ENCODE measurements at places on chromosomes 2 and 18.

GRCh38 chr18:36780748-36781147 lies 48.1 kb downstream of the TPGS2 start:
- DNase-seq, result no peak

DNA sequence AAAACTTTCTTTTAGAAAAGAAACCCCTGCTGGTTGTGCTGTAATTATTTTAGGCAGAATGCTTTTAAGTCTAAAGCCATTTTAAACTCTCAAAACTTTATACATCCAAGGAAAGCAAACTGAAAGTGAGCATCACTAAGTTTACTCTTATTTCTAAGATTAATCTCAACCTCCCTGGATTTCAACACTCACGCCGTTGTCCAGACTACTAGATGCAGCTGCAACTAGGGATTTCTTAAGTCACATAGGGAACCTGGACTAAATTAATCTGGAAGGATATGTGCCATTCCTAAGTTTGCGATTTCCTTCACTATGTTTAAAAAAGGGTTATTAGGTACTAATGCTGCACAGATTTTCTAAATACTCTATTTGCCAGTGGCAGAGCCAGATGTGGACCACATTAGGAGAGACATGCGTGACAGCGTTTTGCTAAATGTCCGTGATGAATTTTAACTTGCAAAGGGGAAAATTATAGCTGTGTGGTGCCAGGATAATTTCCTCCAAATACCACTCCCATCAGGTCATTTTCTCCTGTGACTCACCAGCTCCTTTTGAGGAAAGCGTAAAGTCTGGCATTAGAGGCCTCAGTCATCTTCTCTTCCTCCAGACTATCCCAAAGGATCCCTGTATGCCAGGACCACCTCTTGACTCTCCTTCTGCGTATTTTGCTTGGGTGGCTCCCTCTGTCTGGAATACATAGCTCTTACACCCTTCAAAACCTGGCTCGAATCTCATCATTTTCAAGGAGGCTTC lies 143.7 kb downstream of the ATL2 start:
- DNase-seq, result no peak

- no peak for DNase-seq
Measured at GRCh38 chr2:213016166-213016983, 135.0 kb downstream of the IKZF2 start.

DNA sequence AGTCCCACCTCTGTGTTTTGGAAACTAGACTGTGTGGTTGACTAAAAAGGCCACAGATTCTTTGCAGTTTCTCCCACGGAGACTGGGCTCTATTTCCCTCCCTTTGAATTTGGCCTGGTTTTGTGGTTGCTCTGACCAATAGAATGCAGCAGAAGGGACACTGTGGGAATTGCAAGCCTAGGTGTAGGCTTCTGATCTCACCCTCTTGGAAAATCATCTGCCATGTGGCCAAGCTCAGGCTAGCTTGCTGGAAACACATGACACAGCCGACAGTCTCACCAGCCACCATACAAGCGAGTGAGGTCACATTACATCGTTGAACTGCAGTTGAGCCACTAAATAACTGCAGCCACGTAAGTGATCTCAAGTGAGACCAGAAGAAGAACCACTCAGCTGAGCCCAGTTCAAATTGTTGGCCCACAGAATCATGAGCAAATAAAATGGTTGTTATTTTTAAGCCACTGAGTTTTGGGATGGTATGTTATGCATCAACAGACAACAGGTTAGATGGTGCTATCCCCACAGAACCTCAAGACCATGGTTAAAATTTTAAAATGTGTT lies 319.1 kb upstream of the MEX3C start:
- no peak for DNase-seq

DNA sequence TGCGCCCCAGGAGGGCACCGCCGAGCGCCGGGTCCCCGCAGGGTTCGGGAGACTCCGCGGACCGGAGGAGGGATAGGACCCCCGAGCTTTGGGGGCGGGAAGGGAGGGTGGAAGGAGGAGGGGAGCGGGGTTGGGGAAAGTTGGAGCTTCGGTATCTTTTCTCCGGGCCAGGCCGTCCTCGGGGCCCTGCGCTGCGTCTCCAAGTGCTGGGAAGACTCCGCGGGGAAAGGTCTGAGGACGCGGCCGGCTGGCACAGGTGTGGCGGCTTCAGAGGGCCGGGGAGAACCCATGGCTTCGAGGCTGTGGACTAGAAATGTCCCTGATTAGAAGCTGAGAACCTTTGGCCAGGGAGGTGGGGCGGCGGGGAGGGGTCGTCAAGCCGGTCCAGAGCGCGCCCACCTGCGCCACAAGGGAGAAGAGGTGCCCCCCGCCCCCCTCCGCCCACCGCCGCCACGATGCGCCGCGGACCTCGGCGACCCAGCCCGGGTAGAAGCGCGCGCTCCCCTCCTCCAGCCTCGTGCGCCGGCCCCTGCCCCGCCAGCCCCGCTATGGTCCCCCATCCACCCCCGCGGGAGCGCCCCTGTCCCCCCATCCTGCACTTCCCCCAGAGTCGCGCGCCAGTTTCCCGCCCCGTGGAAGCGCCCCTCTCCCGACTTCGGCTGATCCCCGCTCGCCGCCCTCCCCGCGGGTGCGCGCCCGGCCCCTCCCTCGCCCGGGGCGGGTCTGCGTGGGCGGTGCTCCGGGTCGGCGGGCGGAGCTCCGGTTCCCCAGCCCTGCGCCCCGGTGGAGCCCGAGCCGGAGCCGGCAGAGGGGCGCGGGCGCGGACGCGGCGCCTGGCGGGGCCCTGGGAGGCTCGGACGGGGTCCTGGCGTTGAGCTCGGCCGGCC lies at the start of gene SNTG2:
Gene SNTG2 (plus strand): TSS at position 770 of the 887 bp plus-strand sequence. CDS start 148 bp downstream, outside the sequence.
- no peak for DNase-seq

DNA sequence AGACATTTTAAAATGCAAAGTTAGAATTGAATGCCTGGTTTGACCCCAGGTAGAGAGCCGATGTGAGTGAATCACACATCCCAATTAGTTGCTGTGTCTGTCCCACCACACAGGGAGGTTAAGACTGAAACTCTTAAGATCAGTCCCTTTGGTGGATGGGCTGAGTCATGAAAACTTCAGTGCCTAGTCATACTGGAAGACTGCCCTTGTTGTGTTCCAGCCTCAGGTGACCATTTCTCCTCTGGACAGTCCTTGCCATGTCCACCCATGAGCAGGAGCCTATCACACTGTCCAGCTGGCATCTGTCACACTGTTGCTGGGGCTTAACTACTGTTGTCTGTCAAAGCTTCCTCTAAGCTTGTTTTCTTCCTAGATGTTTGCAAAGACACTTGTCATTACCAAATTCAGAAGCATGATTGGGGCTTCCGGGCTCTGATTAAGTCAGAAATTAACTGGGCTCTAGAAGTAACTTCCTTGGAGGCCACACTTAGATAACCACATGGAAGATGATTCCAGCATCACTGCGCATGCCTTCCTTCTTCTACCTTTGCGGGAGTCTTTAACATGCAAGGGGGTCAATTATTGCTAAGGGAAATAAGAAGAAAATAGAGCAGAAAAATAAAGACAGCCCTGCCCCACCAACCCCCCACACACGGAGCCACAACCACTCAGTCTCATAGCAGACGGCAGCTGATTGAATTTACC lies 21.3 kb downstream of the CYRIA start:
- DNase-seq, result no peak

DNA sequence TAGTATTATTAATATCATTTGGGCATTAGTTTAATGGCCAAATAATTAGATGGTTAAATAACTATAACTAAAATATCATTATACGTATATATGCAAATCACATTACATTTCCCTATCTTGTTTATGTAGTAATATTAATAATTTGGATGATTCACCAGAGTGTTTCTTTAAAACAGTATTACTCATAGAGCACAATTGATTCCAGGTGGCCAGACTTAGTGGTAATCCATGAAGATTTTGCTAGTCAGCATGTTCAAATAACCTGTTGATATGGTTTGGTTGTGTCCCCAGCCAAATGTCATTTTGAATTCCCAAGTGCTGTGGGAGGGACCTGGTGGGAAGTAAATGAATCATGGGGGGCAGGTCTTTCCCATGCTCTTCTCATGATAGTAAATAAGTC lies 782.3 kb downstream of the LRP1B start:
- no peak for DNase-seq

GRCh38 chr2:118061135-118061955 lies 26.9 kb upstream of the INSIG2 start:
- DNase-seq, result no peak

GRCh38 chr2:219557791-219558785 lies 13.3 kb downstream of the OBSL1 start:
- DNase-seq, result no peak

DNA sequence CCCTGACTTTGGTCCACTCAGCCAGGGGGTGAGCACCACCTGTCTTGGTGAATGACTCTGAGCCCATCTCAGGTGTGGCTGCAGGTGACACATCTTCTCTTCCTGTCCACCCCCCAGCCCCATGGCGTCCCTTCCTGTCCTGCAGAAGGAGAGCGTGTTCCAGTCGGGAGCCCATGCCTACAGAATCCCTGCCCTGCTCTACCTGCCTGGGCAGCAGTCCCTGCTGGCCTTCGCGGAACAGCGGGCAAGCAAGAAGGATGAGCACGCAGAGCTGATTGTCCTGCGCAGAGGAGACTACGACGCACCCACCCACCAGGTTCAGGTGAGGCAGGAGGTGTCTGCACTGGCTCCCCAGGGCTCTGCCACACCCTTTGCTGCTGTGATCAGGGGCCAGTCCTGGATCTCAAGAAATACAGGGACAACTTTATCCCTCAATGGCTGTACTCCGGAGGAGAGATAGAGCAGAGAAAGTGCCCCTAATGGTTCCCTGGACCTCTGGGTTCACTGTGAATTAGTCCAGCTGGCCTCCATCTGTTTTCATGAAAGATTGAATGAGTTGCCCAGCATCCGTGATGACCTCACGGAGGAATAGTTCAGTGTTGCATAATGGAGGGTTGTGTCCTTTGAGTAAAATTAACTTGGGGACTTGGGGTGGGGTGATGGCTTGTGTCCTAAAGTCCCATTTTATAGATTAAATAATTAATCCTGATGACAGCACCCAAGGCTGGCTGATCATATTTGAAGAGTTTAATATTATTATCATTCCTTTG lies at the start of gene NEU2:
Gene NEU2 (plus strand): TSS at position 122 of the 770 bp plus-strand sequence. CDS start 0 bp downstream, at position 122.
- DNase-seq, result no peak

DNA sequence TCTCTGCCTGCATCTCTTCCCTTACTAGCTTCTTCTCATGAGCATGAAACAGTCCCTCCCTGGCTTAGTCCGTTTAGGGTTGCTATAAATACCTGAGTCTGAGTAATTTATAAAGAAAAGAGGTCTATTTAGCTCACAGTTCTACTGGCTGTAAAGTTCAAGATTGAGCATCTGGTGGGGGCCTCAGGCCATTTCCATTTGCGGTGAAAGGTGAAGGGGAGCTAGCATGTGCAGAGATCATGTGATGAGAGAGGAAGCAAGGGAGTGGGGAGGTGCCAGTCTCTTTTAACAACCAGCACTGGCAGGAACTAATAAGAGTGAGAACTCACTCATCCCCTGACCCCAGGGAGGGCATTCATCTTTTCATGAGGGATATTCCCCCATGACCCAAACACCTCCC lies 26.8 kb downstream of the RHBDD1 start:
- no peak for DNase-seq

DNA sequence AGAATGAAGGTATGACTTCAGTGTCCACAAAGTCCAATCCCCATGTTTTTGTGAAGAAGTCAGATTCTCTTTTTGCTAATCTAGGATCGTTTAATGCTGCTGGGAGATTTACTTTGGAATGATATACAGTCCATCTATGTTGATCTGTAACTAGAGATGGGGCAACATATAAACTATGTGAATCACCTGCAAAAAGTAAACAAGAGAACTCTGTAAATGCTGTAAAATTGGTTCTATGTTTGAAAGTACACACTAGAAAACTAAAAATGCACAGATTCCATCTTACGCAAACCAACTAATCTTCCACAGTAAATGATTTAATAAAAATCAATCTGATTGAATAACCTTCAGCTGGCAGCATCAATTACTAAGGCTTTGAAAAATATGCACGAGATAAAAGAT lies 37.5 kb downstream of the VPS54 start:
- no peak for DNase-seq

DNA sequence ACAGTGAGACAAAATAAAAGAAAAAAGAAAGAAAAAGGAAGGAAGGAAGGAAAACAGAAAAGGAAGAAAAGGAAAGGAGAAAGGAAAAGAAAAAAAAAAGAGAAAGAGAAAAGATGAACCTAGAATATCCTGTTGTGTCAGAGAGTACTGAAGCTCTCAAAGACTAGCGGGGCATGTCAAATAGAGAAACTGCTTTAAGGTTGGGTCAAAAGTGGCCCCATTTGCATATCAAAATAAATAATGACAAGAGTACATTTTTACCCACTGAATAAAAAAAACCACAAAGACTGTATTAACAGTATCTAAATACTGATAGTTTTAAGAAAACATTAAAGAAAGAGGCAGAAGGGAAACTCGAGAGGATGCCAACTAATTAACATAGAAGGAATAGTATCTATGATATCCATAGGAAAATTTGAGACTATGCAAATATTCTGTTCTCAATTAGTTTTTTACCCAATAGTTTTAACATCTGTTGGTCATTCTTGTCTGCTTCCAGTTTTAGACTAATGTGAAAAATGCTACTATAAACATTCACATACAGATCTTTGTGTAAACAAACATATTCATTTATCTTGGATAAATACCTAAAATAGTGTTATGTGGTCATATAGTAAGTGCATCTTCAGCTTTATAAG lies 53.2 kb downstream of the SFXN5 start:
- DNase-seq, result no peak

GRCh38 chr2:121790276-121790956 lies 35.0 kb downstream of the TSN start:
- DNase-seq, result no peak

DNA sequence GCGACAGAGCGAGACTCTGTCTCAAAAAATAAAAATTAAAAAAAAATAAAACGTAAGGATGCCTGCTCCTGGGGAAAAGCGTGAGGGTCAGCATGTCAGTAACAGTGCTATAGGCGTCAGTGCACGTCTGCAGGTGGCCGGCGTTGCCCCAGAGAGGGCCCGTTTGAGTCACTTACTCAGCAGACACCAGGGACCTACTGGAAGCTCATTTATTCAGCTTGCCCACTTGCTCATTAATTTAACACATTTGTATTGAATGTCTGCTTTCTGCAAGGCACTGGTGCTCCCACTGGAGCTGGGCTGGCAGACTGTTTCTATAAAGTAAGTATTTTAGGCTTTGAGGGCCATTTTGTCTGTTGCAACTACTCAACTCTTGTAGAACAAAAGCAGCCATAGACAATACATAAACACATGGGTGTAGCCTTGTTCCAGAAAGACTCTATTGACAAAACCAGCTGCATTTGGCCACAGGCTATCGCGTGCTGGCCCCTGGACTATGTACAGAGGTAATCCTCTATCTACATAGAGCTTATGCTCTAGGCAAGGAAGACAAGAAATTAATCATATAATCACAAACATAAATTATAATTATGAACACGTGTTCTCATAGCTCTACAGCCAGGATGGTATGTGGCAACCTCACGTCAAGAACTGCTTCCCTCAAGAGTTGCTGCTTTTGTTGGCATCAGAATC lies 73.2 kb downstream of the KLHL29 start:
- no peak for DNase-seq

GRCh38 chr2:196988639-196989038 lies 62.1 kb upstream of the PGAP1 start:
- DNase-seq, result no peak

- DNase-seq, result no peak
Measured at GRCh38 chr18:12428923-12429322, 21.2 kb downstream of the PRELID3A start.

GRCh38 chr2:128469875-128470274 lies 151.2 kb upstream of the HS6ST1 start:
- DNase-seq, result no peak

GRCh38 chr2:217986256-217986961 lies 16.4 kb downstream of the TNS1 start:
- no peak for DNase-seq

- no peak for DNase-seq
Measured at GRCh38 chr18:44944461-44944860, 263.8 kb downstream of the SETBP1 start.

- no peak for DNase-seq
Measured at GRCh38 chr2:238456970-238457926, 30.5 kb downstream of the ASB1 start.
